ENCODE measurements at places on chromosomes 12 and 14.

DNA sequence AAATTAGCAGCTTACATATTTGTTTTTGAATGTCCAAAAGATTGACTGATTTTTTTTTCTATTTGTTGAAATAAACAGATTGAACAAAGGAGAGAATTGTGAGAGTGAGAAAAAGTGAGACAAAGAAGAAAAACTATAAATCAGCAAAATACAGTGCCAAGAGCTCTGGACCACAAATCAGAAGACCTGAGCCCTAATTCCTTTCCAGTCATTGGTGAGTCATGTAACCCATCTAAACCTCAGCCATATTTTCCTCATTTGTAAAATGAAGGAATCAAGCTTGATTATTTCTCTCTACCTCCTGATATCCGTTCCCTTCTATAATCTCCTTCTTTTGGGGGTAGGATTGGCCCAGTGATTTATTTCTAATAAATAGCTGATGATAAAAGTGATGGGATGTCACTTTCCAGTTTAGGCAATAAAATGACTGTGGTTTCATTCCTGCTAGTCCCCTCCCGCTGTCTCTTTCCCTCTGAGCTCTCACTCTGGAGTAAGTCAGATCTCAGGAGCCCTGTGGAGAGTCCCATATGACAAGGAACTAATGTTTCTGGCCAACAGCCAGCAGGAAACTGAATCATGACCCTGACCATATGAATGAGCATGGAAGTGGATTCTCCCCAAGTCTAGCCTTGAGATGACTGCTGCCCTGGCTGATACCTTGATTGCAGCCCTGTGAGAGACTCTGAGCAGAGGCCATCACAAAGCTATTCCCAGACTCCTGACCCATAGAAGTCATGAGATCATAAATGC, 218.9 kb downstream of the ACSS3 start:
- no peak for DNase-seq

DNA sequence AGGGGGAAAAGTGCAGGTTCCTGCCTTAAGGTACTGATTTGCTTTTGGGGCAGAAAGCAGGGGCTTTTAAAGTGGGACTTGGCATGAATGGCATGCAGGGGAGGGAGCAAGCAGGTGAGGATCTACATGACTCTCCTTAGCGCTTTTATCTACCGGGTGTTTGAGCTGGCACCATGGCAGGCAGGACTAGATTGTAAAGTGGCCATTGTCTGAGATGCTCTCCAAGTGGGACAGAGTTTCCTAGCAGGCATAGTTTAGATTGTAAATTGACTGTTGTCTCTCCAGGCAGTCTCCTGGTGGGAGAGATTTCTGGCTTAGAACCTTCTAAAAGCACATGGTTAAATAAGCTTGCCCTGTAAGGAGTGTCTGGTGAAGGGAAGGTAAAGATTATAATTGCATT, 5.3 kb upstream of the DICER1 start:
- DNase-seq = no peak

DNA sequence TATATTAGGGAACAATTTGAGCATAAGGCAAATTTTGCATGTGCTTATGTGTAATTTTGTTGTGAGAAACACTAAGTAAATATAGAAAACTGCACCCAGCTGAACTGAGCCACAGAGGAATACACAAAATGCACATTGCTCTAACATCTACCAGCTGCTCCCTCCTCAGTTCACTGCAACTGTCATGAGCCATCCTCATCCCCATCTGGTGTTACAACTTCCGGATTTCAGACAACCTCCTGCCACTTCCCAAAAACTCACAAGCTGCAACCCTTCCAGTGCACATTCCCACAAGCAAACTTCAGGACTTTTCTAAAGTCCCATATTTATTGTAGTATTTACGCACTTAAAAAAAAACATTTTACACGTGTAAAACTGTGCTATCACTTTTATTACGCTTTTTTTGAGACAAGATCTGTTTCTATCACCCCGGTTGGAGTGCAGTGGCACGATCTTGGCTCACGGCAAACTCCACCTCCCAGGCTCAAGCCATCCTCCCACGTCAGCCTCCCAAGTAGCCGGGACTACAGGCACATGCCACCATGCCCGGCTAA, 169.1 kb upstream of the TBX3 start:
- no peak for DNase-seq

DNA sequence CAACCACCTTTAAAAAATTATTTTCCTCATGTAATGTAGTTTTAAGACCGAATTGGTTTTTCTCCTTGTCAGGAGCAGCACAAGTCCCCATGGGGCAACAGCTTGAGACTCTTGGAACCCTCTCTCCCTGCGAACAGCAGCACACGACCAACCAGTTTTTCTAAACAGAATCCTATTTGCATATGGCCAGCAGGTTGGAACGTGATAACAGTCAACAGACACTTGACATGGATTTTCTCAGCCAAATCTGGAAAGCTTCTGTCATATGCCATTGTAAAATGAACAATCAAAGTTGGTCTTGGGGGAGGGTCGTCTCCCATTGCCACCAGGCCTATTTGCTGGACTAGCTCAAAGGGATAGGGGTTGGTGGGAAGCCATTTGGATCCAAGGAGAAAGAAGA, 1915.0 kb upstream of the FLRT2 start:
- DNase-seq = no peak

DNA sequence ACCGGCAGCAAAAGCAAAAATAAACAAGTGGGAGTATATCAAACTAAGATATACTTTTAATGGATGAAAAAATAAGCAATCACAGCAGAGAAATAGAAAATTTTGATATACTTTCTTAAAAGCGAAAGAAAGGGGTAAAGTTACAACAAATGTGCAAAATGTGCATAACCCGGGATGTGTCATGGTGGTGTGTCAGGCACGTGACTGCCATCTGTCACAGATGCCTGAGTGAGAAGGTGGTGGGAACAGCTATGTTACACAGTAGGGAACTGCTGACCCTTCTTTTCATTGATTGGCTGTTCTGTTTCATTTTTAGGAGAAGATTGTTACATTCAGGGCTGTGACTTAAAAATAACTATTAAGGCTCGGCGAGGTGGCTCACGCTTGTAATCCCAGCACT, 168.1 kb upstream of the PELI2 start:
- no peak for DNase-seq

DNA sequence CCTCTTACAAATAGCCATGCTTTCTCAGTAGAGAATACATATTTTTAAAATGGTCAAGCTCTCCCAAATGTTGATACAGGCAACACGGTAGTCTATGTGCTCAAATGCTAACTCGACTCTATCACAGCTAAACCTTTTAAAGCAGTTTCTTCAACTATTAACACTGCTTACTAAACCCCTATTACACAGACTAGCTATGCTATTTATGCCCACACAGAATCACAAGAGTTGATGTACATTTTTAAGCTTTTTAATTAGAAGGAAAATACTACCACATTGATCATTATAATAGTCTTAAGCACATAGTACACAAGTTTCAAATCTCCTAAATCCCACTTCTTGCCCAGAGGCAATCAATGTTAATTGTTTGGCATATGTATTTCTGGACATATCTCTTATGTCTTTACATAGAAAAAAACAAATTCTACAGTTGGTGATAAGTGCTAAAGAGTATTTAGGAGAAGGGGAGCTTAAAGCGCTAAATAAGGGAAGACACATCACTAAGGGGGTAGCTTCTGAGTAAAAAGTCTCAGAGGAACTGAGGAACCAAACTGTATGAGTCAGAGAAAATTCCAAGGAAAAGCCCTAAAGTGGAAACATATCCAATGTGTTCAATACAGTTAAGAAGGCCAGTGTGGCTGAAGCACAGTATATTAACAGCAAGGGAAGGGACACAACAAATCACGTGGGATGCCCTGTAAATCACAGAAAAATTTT, 13.7 kb downstream of the HNRNPC start:
- DNase-seq = no peak

- no peak for DNase-seq
Observed at GRCh38 chr12:47247418-47247817, 167.7 kb upstream of the AMIGO2 start.

GRCh38 chr12:2382370-2383155, 329.8 kb downstream of the CACNA1C start:
- DNase-seq = no peak

DNA sequence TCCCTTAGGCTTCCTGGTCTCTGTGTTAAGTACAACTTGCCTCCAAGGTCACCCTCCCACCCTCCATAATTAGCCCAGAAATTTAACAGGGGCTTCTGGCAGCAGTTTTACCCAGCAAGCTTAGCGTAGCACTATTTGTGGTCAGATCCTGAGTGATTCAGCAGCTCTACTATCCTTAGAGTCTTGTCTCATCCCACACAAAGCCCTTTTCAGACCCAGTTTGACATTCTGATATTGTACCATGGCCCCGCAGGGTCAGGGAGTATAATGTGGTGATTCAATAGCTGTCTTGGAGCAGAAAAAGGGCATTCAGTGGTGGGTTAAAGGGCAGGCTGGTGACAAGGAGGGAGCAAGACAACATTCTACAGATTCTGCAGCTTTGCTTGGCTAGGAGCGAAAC, 153.8 kb upstream of the DDHD1 start:
- no peak for DNase-seq

GRCh38 chr12:12804432-12804886, 8.7 kb upstream of the DDX47 start:
- DNase-seq = no peak

GRCh38 chr12:29656762-29657538, 126.8 kb downstream of the TMTC1 start:
- no peak for DNase-seq

DNA sequence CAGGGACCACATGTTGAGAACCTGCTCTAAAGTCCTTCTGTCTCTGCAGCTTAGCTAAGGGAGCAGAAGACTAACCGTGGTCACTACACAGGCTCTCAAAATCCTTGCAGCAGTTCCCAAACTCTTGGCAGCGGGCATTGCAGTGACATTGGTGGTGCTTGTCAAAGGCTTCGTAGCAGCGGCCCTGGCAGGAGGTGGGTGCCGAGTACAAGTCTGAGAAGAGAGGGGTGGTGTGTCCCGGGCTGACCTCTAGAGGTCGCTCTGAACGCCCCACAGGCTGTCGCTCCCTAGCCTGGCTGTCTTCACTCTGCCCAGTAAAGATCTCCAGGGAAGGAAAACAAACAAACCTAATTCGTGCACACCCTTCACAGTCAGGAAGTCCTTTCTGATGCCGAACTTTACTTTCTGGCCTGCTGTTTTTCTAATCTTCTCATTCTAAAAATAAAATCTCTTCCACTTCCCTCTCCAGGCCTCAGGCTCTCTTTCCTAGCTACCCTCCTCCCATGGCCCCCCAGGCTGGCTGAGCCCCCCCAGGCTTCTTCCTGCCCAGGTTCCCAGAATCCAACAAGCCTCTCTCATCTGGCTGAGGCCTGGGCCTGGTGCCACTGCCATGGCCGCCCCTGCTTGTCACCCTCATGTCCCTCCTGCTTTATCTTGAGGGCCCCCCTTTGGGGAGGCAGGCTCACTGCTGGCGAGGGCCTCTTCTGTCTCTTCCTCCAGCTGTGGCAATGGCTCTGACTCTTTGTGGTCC, 7.7 kb downstream of the ENDOU start:
- DNase-seq = no peak

- DNase-seq = no peak
Observed at GRCh38 chr14:53764846-53765245, 191.8 kb downstream of the BMP4 start.

- no peak for DNase-seq
Observed at GRCh38 chr12:113457710-113458109, 14.0 kb downstream of the LHX5 start.

GRCh38 chr12:53345486-53346188, 9.5 kb upstream of the SP7 start:
- DNase-seq = no peak

DNA sequence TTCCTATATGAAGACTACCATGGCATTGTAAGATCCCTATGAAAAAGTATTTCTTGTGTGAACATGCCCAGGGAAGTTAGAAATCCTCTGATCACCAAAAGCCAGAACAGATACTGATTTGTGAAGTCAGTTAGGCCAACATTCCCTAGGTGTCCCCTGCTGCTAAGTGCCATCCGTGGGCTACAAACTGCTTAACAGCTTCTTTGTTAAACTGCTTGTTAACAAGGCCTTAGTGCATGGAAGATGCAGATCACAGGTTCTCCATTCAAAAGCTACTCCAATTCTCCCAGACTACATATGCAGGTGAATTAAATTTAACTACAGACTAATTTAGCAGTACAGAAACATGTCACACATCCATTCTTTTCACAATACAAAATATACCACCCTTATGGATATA, 108.2 kb downstream of the PRICKLE1 start:
- no peak for DNase-seq

- no peak for DNase-seq
Observed at GRCh38 chr12:52401926-52402325, 4.2 kb downstream of the KRT82 start.

- no peak for DNase-seq
Observed at GRCh38 chr14:51848120-51848519, 12.3 kb upstream of the GNG2 start.

DNA sequence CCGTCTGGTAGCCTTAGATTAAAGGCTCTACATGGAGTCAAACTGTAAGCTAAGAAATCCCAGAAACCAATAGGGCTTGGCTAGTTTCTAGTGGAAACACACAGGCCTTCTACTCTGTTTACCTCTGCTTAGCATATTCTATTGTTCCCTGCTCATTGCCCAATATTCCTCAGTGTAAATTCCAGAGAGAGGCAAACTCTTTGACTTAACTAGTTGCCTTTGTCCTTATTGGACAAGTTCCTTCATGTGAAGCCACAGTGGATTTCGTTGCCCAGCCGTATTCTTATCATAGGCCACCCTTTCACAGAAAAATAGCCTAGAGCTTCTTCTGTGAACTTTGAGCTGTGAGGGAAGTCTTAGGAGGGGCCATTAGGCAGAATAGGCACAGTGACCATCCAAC, 186.1 kb downstream of the PLCZ1 start:
- DNase-seq = no peak

DNA sequence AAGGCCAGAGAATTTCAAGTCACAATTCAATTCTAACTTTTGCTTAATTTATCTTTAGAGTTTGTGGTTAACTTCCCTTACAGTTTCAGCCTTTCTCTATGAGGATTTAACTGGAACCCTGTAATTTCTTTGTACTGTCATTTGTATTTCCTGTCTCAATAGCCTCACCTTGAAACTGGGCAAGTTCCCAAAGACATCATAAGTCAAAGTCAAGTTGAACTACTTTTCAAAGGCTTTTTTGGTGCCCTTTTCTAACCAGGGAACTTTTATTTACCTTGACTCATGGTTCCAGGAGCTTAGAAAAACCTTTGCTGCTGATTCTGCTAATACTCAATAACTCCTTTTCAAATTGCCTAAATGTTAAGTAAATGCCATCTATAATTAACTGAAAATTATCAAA, 200.8 kb upstream of the KRR1 start:
- no peak for DNase-seq

GRCh38 chr12:80173083-80173864, 73.9 kb downstream of the OTOGL start:
- DNase-seq = no peak
